NCI-H524 (cell line): ENCODE measurements at places on chromosomes 11 and 22.

DNA sequence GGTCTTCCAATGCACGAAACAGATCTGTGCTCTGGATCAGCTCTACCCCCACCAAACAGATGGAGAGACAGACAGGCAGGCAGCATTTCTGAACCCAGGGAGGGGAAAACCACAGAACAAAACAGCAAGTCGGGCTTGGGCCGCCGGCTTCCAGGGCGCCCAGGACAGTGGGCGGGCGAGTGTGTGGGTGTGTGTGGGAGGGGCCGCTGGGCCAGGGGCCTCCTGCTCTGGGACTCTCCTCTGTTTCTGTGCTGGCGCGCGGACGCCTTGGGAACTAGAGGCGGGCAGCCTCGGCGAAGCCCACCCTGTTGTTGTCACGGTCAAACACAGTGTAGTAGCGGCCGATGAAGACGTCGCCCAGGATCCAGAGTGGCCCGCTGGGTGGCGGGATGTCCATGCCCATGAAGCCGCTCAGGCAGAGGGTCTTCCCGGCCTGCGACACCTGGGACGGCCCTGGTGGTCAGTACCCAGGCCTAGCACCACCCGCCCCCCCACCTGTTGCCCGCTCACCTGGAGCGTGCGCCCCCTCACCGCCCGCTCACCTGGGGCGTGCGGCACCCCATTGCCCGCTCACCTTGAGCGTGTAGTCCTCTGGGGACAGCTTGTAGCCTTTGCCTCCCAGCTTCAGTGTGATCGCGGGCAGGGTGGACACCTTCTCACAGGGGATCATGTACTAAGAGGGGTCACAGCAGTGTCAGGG lies 3.0 kb upstream of the IFITM10 start:
- DNase-seq: no peak

DNA sequence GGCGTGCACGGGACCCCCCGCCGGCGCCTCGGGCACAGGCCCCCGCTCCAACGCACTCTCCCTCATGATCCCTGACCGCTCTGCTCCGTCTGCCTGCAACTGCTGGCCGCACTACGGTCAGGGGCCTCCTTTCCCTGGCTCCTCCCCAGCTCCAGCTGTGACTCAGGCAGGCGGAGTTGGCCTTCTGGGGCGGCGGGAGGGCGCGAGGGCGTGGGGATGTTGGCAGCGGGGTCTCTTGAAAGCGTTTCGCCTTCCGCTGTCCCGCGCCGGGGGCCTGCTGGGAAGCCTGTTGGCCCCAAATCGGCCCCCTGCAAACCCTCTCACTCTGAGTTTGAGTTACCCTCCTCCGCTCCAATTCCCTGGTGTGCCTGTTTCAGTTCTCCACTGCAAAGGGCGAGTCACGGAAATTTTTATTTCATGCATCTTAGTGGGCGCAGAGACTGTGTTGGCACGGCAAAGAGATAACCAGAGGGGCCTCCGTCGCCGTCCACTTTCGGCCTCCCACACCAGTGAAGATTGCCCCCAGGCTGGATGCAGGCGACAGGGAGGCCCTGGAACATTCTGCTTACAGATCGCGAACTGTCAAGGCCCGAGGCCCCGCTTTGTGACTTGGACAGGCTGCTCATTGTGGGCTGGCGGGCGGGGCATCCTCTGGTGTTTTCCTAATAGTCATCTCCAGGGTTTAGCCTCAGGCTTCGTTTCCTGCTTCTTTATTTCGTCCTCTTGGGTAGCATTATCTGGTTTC lies at the start of gene CAVIN3:
Gene CAVIN3 (minus strand): TSS at position 91 of the 745 bp plus-strand sequence. CDS start 25 bp downstream, at position 66.
- DNase-seq: no peak

GRCh38 chr11:9143721-9144120 lies 52.3 kb upstream of the SCUBE2 start:
- DNase-seq: no peak

DNA sequence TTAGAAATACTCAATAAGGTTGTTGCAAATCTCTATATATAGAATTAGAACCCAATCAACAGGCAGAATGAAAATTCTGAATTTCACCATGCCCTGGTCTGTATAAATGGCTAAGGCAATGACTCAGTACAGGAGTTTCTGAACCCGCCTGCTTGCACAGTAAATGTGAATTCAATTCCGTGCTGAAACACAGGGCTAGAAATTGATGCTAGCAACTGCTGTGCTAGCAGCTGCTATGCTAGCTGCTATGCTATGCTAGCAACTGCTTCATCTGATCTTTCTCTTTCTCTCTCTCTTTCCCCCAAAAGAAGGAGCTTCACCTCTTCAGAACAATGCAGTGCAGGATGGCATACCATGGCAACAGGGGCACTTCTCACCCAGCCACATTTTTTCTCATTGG lies 9.7 kb upstream of the OR52J3 start:
- no peak for DNase-seq

DNA sequence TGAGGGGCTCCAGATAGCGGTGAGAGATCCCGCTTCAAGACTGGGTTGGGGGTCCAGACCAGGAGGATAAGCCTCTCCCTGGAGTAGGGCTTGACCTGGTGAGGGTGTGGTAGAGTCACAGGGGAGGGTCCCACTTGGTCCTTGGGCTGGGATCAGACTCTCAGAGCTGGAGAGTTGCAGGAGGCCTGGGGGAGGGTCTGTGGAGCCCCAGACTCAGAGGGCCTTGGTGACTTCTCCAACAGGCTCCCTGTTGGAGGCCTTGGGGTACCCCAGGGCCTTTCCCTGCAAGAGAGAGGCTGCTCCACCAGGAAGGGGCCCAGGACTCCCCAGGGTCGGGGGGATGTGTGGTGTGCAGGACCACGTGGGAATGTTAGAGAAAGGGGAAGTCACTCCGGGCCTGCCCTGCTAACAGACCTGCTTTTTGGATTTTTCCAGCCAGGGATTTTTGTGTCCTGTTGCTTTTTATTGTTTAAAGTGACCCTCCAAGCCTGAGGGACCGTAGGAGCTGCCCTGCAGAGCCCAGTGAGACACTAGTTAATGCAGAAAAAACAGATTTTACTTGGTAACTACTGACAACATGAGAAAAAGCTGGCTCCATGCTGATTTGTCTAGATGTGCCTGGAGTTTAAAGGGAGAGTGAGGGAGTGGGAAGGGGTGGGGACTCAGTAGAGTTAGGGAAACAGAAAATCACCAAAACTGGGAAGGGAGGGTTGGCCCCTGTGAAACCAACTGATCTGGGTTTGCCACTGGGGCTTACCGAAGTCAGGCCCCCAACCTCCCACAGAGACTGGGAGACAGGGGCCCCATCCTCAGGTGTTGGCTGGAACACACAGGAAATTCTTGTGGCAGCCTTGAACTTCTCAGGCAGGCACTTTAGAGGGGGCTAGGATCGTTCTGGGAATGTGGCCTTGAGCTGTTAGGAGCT lies 801 bp upstream of the TXNRD2 start:
- DNase-seq: peak; percentile 25

- DNase-seq: no peak
These were observed 10.0 kb upstream of the RELT start for GRCh38 chr11:73366265-73366610.

DNA sequence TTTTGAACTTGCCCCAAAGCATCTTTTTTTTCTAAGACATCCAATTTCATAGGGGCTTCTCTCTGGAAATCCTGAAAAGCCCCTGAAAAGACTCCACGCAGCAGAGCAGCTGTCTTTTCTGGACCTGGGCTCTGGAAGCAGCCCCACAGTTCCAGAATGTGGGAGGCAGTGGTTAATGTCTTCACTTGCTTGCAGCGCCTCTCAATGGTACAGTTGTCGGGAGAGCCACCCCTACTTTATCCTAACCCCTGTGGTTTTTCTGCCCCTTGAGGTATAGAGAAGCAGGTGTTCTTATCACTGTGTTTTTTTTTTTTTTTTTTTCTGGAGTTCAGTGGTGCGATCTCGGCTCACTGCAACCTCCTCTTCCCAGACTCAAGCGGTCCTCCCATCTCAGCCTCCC lies 83.4 kb upstream of the SORL1-AS1 start:
- no peak for DNase-seq

GRCh38 chr11:70628855-70629844 lies 230.8 kb downstream of the CTTN start:
- DNase-seq: no peak

DNA sequence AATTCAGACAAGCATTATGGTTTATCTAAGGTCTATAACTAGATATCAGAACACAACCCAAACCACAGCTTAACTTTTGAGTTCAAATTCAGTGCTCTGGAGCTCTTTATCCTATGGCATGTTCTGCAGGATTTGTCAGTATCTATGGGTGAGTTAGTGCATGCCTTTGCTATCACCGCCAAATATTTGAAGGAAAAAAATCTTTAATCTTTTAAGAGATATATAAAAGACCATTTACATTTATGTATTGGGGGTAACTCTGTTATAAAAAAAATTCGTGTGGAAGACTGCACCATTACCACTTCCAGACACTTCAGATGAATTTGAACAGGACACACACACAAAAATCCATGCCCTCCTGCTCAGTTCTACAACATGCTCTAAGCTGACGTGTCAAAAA lies 313.5 kb upstream of the CHORDC1 start:
- no peak for DNase-seq

DNA sequence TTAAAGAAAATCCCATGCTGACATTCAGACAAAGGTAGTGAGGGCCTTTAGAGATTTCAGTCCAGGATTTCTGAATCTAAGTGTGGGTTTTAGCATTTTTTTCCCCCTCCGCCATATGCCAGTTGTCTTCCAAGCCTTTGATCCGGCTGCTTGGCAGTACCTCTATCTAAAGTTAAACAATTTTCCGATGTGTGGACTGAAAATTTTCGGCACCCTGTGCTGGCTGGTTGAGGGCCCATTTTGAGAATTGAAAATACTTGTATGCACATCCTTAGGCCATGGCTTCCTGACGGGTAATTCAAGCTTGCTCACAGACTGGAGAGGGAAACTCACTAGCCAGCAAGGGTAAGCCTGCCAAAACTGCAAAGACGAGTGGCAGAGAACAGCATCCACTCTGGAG lies 131.9 kb upstream of the NARS2 start:
- no peak for DNase-seq

DNA sequence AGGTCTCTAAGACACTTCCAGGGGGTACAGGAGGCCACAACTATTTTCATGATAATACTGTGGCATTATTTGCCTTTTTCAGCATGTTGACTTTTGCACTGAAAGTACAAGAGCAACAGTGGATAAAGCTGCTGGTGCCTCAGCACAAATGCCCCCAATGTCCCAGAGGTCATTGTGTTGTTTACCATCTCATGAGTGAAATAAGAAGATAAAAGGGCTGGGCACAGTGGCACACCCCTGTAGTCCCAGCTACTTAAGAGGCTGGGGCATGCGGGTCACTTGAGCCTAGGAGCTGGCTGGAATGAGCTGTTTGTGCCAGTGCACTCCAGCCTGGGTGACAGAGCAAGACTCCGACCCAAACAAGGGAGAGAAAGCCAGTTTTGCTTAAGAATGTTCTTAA lies 72.6 kb upstream of the RAB1B start:
- no peak for DNase-seq

DNA sequence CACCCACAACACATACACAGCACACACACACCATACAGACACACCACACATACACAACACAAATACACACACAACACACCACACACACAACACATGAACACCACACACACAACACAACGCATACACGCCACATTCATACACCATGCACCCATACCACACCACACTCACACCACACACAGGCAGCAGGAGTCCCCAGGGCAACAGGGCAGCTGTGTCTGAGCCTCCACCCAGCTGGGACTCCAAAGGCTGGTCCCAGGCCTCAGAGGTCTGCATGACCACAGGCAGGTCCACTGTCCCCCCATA lies 3.3 kb upstream of the WNT7B start:
- no peak for DNase-seq

DNA sequence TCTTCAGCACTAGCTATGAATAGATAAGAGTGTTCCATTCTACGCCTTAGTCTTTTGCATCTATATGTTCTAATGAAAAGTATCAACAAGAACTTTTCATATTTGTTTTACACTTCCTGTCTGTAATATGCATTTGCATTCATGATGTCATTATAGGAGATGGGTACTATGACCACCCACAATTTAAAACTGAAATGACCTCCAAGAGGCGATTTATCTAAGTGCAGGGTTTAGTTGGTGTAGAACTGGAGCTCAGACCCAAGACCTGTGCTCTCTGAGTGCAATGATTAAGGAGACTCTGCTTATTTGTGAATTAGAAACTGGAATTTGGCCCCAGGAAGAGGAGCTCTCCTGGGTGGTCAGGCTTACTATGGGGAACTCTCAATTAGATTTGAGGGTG lies 289.1 kb downstream of the ETS1 start:
- no peak for DNase-seq

GRCh38 chr22:26027341-26027740 lies 141.9 kb upstream of the SEZ6L start:
- no peak for DNase-seq

DNA sequence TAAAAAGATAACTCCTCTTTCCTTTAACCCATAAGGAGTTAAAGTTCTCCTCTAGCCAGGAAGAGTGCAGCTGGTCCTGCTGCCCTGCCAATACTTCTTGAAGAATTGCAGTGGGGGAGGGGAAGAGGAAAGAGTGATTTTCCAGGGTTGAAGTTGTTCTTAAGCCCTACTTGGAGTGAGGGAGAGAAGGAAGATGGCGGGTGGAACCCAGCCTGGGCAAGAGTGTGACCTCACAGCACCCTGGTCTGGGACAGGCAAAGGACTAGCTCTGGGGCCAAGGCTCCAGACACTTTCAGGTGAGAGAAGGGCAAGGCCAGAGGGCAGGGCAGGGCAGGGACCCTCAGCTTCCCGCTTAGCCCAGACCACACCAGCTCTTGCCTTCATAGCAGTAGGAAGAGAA lies 6.6 kb downstream of the TNKS1BP1 start:
- DNase-seq: no peak

GRCh38 chr11:82867495-82868082 lies 32.6 kb downstream of the PRCP start:
- peak; percentile 78 for DNase-seq

- no peak for DNase-seq
These were observed 41.3 kb downstream of the MUC6 start for GRCh38 chr11:995044-995751.

DNA sequence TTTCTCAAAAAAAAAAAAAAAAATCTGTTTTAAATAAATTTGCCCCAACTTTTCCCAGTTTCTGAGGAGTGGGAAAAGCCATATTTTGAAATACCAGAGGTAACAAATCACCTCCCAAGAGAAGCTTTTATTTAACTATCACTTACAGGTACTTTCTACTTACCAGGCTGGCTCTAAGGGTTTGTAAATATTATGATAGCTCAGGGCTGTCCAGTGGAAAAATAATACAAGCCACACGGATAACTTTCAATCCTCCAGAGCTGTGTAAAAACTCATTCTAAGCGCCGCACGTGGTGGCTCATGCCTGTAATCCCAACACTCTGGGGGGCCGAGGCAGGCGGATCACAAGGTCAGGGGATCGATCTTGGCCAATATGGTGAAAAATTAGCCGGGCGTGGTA lies 5.6 kb upstream of the SEC14L4 start:
- DNase-seq: no peak

GRCh38 chr11:86592659-86593451 lies 79.6 kb downstream of the ME3 start:
- peak; percentile 10 for DNase-seq
